ENCODE measurements at places on chromosomes 6 and 20.

- no peak for DNase-seq
Measured at GRCh38 chr20:61521687-61522420, 269.8 kb downstream of the CDH4 start.

DNA sequence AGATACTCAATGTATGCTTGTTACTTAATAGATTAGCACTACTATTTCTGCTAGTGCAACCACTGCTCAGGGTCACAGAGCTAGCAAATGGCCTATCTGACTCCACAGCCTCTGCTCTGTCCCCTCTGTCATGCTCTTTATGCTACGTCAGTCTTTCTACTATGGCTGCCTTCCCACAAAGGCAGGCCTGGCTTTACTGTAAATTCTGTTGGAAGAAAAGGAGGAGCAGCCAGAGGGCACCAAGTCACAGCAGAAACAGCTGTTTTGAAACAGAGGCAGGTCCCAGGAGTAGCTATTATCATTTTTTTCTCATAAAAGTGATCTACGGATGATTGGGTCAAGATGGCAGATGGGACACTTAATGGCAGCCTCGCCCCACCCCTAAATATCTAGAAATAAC is 10.0 kb upstream of the ELMO2 start:
- no peak for DNase-seq

DNA sequence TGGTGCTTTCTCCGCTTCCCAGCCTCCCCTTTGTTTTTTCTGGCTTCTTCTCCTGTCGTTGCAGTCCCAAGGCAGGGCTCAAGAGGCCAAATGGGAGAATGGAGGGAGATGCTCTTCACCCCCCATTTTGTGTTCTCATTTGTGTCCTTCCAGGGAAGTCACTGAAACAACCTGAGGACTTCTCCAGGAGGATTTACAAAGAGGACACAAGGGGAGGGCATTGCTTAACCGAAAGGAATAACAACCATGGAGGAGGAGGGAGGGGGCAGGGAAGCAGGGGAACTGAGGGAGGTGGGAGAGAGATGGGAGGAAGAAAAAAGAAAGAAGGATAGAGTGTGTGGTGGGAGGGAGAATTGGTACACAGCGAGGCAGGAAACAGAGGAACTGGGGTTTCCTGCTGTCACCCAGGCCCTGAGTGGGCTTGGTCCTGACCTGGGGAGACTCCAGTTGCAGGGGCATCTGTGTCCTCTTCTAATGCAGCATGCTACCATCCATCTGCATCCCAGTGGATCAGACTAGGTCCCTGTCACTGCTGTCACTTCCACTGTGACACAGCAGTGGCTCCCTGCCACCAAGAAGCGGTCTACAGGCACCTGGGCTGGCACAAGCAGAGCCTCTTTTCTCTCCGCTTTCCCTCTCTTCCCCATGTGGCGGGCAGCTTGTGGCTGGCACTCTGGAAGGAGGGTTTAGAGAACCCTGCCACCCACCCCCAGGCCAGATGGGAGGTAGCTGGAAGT is 17.1 kb upstream of the MLN start:
- no peak for DNase-seq

- DNase-seq, result no peak
Measured at GRCh38 chr6:7882505-7883257, 27.9 kb downstream of the TXNDC5 start.

- DNase-seq, result no peak
Measured at GRCh38 chr6:41729624-41730023, 5.8 kb downstream of the TFEB start.

- no peak for DNase-seq
Measured at GRCh38 chr6:118810420-118811027, 83.4 kb upstream of the ASF1A start.

DNA sequence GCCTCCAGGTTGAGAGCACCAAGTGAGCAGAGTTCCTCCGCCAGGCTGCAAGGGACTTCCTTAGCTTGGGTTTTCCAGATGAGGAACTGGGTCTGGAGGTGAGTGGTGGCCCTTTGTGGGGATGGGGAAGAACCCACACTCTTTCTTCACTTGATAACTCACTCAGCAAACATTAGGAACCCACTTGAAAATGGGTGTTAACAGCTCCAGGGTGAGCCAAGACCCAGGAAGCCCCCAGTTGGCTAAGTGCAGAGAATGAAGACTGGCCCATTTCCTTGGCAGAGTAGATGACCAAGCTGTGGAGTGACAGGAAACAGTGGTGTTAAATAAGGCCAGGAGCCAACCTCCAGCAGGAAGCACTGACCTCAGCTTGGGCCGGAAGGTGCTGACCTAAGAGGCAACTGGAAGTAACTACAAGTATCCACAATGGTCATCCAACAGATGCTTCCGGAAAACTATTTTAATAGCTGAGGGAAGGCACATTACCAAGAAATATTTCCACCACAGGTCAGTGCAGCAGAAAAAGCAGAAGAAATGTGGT is 22.7 kb downstream of the MRPL14 start:
- DNase-seq, result no peak

DNA sequence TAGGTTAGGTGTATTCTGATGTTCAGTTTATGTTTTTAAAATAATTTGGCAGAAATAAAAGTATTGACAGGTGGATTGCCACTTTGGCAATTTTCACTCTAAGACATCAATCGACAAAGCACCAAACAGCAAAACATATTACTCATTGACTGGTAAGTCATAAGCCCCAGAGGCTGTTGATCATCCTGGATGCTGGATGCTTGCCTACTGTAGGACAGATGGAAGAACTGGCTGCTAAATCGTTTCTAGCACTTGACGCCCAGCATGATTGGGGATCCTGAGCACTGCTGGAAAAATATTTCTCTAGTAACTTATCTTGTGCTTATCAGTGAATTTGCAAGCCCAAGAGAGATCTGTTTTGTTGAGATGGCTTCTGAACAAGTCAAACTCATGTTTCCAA is 1001.9 kb upstream of the FLRT3 start:
- DNase-seq, result no peak

- DNase-seq, result no peak
Measured at GRCh38 chr6:16355238-16355637, 116.9 kb downstream of the GMPR start.

DNA sequence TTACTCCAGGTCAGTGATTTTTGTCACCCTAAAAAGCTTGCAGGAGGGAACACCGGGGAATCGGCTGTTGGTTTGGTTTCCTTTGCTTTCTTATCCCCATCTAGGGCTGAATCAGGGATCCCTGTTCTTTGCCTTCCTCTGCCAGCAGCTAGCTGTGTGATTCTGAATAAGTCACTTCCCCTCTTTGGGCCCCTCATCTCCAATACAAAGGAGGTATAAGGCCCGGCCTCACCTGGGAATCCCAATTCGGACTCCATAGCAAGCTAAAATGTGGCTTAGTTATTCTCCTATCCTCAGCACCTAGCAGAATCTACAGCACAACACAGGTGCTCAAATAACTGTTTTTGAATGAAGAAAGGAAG is 18.5 kb upstream of the ARMC12 start:
- DNase-seq, result no peak

GRCh38 chr20:55009066-55009465 is 533.7 kb downstream of the DOK5 start:
- no peak for DNase-seq

GRCh38 chr6:85405175-85405852 is 44.6 kb upstream of the NT5E start:
- peak; percentile 17 for DNase-seq

- peak; percentile 86 for DNase-seq
Measured at GRCh38 chr6:155126727-155127439, 131.8 kb downstream of the TIAM2 start.

DNA sequence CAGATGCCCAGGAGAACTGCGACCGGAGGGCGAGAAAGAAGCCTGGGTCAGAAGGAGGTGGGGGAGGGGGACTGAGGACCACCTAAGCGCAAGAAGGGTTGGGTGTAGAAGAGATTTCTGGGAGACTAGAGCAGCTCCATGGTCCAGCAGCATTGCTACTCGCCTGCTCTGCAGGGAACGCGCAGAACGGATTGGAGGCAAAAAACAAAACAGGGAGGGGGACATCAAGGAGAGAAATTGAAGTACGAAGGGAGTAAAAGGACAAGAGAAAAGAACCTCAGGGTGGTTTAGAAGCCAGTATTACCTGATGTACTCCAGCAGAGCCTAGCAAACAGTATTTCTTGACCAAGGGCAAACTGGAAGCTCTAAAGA is 537 bp upstream of the GABBR1 start:
- DNase-seq, result no peak

- peak; percentile 70 for DNase-seq
Measured at GRCh38 chr20:32484225-32484957, 100.7 kb downstream of the NOL4L start.

GRCh38 chr6:151254451-151255081 is 14.8 kb downstream of the AKAP12 start:
- DNase-seq, result peak; percentile 22

GRCh38 chr20:20253744-20254330 is 114.1 kb upstream of the INSM1 start:
- DNase-seq, result no peak

DNA sequence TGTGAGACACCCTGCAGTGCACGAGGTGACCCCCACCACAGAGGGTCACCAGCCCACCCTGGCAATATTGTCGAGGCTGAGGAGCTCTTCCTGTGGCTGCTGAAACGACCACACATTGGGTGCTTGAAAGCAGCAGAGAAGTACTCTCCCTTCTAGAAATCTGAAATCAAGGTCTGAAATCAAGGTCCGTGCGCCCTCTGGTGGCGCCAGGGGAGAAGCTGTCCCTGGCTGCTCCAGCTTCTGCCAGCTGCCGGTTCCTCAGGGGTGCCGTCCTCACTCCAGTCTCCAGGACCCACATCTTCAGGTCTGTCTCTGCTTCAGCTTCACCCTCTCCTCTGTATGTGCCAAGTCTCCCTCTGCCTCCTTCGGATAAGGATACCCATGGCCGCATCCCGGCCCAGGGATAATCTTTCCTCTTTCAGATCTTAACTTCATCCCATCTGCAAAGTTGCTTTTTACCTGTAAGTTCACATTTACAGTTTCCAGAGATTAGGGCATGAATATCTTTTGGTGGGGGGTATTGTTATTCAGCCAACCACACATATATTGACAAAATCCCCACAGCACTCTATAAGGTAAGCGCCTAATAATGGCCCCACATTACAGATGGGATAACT is 108.3 kb upstream of the PHACTR3 start:
- peak; percentile 76 for DNase-seq

DNA sequence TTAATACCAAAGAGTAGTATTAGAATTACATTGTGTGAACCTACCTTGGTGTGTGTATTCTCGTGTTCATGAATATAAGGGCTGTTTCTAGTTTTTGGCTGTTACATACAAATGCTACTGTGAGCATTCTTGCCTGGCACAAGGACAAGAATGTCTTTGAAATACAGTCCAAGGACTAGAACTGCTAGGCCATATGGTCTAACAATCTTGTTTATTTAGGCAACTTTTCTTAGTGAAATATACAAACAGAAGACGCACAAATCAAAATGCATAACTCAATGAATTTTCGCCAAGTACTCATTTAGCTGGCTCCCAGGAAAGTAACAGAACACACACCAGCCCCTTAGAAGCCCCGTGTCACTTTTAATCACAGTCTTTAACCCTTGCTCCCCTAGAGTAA is 28.5 kb downstream of the KDM1B start:
- DNase-seq, result no peak

- peak; percentile 21 for DNase-seq
Measured at GRCh38 chr20:31739550-31739977, 474 bp downstream of the TPX2 start.

GRCh38 chr6:130632897-130633296 is 194.3 kb upstream of the SMLR1 start:
- DNase-seq, result no peak

GRCh38 chr20:35743693-35744491 is 1.8 kb upstream of the RBM39 start:
- DNase-seq, result no peak

GRCh38 chr6:169799474-169799926 is 48.1 kb downstream of the ERMARD start:
- DNase-seq, result no peak

GRCh38 chr6:156167016-156167624 is 610.1 kb upstream of the ARID1B start:
- DNase-seq, result no peak

DNA sequence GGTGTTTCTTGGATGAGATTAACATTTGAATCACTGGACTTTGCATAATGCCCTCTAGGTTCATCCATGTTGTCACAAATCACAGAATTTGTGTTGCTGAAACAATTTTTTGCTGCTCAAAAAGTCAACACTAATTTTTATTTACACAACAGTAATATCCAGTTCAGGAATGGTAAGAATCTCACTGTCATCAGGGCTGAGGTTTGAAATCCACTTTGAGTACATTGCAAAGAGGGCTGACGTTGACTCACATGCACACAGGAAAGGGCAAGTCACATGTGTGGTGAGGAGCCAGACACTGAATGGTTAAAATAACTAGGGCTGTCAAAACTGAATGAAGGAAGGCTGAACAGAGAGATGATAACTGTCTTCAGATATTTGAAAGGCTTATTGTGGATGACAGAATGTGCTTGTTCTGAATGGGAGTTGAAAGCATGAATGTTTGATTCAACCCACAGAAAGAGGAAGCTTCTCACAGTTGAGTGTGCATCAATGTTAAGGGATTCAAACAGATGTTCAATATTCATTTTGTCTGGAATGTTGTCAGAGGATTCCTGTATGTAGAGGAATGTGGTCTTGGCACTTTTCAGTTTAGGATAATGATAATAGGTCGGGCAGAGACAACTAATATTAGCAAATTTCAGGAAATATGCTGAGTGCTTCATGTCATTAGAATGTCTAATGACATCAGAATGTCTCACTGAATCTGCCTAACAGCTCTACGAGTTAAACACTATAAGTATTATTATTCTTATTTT is 3.6 kb upstream of the ADGRG6 start:
- DNase-seq, result peak; percentile 78

DNA sequence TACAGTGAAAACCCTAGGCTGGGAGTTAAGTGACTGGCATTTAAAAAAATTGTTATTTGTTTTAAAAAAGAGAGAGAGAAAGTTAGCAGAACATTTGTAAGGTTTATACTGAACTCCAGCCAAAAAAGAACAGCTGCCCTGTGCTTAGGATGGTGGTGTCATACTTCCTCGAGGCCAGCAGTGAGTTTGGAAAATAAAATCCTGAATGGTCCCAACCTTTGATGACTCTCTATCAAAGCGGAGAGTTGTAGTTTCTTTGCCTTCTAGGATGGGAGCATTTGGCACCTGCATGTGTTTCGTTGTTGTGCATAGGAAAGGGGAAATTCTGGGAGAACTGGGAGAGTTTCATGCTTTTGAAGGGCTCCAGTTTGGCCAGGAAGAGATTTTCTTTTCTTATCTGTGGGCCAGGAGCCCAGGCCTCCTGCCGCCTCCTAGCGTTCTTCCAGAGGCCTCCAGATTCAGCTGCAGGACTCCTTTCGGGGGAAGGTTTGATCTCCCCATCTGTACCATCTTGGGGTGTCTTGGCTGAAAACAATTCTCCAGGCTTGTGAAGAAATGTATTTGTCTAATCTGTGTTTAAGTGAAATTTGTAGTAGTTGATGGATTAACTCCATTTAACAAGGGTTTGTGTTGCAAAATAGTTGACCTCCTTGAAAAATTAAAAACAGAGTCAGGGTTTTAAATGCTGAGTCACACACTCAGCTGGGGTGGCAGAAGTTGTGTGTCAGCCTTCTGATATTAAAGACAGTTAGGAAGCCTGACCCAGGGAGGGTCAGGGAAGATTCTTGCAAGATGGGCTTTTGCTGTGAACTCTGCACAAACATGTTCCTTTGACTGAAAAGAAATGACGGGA is 63.4 kb downstream of the TXNDC5 start:
- peak; percentile 67 for DNase-seq

- DNase-seq, result peak; percentile 45
Measured at GRCh38 chr20:35947489-35947888, 6.8 kb downstream of the SCAND1 start.
